ENCODE measurements at places on chromosomes 13 and 19.

- no peak for DNase-seq
Measured at GRCh38 chr19:27750391-27751043, 1462.4 kb downstream of the UQCRFS1 start.

- DNase-seq = no peak
Measured at GRCh38 chr19:1163283-1163933, 10.7 kb downstream of the SBNO2 start.

DNA sequence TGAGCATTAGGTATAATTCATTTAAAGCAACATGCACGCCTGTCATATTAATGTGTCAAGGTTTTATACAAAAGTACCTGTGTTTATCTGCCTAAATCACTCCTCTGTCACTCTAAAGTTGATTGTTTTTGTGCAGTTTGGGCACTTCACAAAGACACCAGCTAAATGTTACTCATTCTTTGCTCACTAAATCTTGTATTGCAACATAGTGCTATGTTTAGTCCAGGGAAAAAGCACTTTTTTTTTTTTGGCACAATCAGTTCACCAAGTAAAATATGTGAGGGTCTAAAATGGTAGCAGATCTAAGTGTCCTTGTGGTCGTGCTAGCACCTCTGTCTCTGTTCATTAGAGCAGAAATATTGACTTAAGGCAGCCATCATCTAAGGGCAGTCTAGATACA lies 2526.7 kb upstream of the PCDH20 start:
- DNase-seq = no peak

- no peak for DNase-seq
Measured at GRCh38 chr13:110391273-110391672, 84.2 kb downstream of the COL4A2 start.

GRCh38 chr13:106028911-106029310 lies 506.6 kb downstream of the EFNB2 start:
- DNase-seq = no peak

DNA sequence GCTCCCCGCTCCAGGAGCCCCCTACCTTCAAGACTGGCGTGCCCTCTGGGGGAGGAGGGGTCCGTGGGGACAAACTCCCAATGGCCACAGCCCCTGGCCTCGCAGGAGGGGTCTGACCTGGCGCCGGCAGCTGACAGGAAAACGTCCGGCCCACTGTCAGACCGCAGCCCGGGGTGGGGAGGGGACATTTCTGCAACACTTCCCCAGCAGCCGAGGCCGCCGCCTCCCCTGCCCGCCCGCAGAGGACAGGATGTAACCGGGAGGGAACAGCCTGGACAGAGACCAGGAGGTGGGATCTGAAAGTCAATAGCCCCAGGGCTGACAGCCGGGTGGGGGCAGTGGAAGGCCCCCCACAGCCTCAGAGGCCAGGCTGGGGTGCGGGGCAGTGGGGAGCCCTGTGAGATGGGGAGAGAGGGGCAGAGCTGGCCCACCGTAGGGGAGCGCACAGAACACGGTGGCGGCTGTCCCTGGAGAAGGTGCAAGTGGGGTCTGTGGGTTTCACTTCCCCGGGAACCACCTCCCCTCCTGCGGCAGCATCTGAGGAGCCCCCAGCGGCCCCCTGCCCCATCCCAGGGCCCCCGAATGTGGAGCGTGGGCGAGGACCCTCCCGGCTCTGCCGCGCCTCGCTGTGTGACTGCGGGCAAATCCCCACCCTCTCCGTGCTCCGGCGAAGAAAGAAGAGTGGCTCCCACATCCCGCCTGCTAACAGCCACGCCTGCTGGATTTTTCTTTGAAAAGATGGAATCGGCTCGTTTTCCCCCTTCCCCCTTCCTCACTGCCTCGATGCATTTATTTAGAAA lies at the start of gene PEAK3:
Gene PEAK3 (minus strand): TSS at position 114 of the 800 bp plus-strand sequence. CDS start 1,244 bp downstream, outside the sequence.
- no peak for DNase-seq

DNA sequence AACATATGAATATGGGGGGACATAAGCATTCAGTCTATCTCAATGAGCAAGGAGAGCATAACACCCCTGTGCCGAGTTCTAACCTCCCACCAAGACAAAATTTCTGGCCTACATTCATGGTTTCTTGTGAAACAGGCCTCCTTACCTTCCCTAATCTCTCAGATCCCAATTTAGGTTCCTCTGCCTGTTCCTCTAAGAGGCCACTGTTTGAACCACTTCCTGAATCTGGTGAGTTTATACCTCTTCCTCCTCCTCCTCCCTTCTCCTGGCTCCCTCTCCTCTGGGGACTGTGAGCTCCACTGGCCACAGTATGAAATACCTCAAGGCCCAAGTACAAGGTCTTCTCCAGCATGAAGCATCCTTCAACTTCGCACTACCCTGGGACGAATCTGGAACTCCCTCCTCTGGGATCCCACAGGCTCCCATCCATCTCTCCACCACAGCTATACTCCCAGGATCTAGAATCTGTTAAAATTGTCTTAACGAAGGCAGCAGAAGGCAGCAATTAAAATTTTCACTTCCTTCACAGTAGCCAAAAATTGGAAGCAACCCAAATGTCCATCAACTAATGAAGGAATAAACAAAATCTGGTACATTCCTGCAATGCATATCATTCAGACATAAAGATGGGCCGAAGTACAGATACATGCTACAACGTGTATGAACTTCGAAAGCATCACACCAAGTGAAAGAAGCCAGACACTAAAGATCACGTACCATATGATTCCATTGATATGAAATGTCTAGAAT lies 7.8 kb upstream of the SIGLECL1 start:
- no peak for DNase-seq

- DNase-seq = no peak
Measured at GRCh38 chr13:33367926-33368325, 82.4 kb upstream of the STARD13 start.

DNA sequence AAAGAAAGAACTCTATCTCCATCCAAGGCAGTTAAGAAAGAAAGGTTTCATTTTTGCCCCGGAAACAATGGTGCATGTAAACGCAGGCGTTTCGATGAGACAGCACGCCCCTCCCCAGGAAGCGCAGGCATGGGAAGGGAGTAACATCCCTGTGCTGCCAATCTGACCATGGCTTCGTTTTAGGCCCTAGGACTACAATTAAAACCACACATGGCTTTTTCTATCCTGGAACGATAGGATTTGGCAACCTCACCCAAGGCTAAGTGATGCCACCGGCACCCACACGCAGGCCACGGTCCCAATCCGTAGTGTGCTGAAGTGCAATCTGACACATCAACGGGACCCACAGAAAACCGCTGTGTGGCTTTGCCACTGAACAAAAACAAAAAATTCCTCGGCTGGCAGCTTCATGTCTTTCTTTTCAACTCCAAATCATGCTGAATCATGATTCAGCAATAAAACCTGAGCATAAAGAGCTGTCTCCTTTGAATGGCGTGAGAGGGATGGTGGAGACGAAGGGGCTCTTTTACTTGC lies 24.2 kb downstream of the RANBP3 start:
- DNase-seq = no peak
